Activated CD4-positive, alpha-beta T cell treated with anti-CD3 and anti-CD28 coated beads, Interleukin-2, amount 50 U/mL, for 24 hours (primary cell): ENCODE measurements at places on chromosomes 1 and 21.
A peak's percentile ranks its signal among the peaks of the same experiment; 100 is the strongest.

GRCh38 chr1:61182049-61182448 is 99.7 kb downstream of the NFIA start:
- DNase-seq, result no peak

GRCh38 chr1:41789661-41790330 is 128.9 kb downstream of the HIVEP3 start:
- no peak for DNase-seq

DNA sequence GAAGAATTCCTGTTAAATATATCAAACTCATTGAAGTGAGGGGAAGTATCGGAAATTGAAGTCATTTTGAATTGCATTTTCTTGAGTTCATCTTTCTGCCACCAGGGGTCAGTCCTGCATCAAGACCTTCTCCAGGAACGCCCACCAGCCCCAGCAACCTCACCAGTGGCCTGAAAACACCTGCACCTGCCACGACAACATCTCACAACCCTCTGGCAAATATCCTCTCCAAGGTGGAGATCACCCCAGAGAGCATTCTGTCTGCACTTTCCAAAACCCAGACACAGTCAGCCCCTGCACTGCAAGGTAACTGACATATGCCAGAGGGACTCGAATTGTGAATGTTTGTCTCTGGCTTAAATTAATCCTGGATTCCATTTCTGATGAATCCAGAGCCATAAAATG is 22.8 kb upstream of the TARS2 start:
- DNase-seq, result peak; percentile 73

DNA sequence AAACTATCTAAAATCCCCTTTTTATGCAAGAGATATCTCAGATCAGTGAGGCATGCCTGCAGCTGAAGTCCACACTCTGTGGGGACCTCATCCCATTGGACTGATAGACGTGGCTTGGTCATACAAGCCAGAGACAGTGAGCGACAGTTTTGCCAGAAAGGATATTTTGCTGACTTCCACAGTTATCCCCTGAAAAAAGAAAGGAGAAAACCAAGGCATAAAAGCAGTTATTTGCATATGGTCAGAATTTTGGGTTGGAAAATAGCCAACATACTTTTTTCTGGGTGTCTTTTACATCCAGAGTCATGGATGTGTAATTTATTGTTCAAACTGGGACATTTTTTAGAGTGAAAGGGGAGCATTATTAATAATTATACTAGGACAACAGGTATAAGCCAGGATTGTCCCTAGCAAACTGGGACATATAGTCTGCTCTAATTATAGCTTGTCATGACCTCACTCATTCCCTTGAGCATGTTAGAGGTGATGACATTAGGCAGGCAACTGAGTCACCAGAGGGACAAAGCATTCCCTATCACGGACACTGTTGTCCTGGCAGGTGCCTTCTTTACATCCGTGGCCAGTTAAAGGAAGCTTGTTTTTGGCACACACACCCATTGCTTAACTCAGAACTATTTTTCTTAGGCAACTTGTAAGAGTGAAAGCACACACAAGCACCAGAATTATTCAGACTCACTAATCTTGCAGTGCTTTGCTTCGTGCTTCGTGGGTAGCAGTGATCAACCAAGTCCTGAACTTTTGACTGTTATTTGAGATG is 65.5 kb downstream of the PRRX1 start:
- no peak for DNase-seq

GRCh38 chr1:30473922-30474817 is 249.2 kb downstream of the MATN1 start:
- no peak for DNase-seq

DNA sequence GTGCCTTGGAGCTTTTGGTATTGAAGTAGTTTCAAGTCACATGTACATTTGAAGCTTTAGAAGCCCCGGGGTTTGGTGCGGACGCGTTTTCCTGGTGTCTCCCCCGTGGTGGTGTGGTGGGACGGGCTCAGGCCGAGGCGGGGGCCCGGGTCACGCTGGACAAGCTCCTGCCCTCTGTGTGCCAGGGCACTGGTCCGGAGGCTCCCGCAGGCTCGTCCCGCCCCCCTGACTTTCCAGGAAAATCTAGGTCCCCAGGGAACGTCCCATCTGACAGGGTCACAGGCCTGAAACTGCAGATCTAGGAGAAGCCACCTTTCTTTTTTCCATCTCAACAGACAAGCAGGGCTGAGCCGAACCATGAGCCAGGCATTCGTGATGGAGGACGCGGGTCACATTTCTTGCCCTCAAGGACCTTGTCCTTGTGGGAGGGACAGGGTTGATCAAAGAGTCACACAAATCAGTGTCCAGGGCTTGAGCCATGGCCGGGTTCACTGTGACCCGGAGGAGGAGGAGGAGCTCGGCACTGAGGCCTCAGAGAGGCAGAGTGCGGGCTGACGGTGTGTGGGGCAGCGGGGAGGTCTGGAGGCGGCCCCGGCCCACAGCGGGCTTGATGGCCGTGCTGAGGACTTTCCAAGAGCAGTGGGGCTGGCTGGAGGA is 1.6 kb downstream of the DMRTB1 start:
- DNase-seq, result no peak

DNA sequence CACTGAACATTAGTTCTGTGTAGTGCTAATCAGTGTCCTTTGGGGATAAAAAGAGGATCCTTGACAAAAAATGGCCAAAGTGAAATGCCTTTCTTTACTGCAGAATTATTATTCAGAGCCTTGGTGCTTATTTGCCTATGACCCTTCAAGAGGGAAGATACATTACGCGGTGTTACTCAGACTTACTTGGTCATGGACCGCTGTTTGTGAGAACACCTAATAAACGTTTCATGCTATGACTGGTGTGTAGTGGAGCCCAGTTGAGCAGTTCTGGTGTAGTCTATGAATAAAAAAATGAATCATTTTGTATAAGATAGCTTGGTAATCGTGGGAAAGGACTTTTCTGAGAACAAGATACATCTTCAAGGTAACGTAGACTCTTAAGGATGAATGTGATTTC is 8.3 kb downstream of the NFYC start:
- no peak for DNase-seq

DNA sequence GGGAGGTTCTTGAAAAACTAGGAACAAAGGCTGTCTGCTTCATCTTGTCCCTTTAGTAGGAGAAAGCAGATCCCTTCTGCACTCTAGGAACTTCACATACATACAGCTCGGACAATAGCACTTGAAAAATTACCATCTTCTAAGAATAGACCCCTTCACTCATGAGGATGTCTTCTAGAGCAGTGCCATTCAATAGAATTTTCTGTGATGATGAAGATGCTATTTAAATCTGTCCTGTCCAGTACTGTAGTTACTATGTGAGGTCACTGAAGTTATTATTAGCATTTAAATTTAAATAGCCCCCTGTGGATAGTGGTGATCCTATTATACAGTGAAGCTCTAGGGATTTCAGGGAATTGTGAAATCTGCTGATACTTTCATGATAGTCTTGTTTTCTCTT is 46.4 kb upstream of the RAB3GAP2 start:
- DNase-seq, result no peak

DNA sequence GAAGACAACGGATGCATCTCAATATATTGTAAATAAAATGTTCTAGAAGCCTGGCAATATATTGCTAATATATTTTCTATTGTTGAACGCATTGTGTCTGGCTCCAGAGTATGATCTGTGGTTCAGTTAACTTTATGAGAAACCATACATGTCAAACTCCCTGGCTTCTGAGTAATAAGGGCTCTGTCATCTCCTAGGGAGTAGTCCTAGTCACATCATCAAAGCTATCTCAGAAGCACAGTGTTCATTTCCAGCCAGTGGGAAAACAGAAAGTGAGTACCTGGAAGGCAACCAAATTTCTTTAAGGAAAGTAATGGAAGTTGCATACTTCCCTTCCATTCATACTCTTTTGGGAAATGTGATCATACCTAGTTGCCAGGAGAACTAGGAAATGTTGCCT is 27.0 kb upstream of the ST6GALNAC5 start:
- no peak for DNase-seq

DNA sequence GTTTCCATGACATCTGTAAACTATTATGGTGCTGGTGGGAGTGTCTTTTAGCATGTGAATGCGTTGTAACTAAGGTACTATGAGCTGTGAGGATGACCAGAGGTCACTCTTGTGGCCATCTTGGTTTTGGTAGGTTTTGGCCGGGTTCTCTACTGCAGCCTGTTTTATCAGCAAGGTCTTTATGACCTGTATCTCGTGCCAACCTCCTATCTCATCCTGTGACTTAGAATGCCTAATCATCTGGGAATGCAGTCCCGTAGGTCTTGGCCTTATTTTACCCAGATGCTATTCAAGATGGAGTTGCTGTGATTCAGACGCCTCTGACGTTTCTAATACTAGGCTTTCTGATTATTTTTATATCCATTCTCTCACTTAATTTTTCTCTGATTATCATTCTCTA is 9.4 kb downstream of the NCAM2 start:
- no peak for DNase-seq

DNA sequence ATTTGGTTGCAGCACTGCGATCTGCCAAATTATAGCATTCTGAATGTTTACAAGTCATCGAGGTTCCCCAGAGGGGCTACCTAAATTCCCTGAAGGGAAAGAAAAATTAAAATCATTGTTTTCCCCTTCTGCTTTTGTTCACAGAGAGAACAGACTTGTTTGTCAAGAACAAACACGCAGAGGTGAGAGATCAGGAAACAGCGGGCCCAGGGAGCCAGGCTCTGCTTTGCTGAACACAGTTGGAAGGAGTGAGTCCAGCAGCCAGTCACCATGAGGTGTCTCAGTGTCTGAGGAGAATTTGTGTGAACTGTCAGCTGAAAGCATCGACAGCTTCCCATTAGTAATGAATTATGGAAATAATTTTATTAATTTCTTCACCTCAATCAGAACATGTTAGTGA is 52.5 kb downstream of the RWDD3 start:
- no peak for DNase-seq

GRCh38 chr21:25456672-25457071 is 150.6 kb downstream of the MRPL39 start:
- peak; percentile 57 for DNase-seq

GRCh38 chr1:15835205-15835740 is 12.2 kb upstream of the SPEN start:
- DNase-seq, result no peak

- DNase-seq, result no peak
Observed at GRCh38 chr1:225428881-225429455, 1.1 kb upstream of the LBR start.

DNA sequence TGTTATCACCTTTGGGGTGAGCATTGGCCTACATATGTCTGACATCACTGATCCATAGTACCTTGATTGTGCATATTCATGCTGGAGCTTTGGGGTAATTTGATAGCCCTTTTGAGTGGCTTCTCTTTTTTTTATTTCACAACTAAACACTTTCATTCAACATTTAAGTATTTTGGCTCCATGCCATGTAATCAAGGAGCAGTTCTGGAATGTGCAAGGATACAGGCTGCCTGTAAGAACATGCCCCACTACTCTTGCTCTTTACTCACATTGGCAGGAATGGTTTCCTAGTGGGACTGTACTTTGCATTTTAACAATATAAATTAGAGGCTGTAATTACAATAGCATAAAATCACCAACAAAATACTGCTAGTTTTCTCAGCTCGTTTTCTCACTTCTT is 300.7 kb upstream of the SPAG17 start:
- no peak for DNase-seq

DNA sequence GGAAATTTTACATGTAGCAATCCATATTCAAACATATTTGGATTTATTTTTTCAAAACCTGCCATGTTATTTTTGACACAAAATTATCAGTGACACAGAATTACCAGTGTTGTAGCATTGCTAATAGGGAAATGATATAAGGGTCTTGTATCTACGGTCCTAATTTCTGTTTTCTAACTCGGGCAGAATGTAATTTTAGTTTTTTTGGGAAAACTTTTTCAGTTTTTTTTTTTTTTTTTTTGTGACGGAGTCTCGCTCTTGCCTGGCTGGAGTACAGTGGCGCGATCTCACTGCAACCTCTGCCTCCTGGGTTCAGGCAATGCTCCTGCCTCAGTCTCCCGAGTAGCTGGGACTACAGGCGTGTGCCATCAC is 2.6 kb downstream of the UQCRH start:
- no peak for DNase-seq

- no peak for DNase-seq
Observed at GRCh38 chr1:228341814-228342626, 64.6 kb downstream of the TRIM11 start.

DNA sequence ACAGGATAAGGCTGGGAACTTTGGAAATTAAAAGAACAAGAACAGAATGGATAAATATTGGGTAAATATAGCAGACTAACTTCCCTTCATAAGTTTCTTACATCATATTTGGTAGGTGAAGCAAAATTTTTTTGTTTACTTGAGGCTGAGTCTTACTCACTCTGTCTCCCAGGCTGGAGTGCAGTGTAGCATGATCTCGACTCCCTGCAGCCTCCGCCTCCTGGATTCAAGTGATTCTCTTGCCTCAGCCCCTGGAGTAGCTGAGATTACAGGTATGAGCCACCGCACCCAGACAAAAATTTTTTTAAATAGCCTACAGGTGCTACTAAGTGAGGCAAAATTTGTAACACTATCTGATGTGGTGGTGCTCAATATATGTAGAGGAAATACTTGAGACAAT is 50.7 kb downstream of the TM2D1 start:
- DNase-seq, result no peak

GRCh38 chr21:45877821-45878469 is 103.6 kb upstream of the COL6A1 start:
- DNase-seq, result no peak

- DNase-seq, result no peak
Observed at GRCh38 chr1:84110629-84111028, 33.4 kb upstream of the PRKACB start.

DNA sequence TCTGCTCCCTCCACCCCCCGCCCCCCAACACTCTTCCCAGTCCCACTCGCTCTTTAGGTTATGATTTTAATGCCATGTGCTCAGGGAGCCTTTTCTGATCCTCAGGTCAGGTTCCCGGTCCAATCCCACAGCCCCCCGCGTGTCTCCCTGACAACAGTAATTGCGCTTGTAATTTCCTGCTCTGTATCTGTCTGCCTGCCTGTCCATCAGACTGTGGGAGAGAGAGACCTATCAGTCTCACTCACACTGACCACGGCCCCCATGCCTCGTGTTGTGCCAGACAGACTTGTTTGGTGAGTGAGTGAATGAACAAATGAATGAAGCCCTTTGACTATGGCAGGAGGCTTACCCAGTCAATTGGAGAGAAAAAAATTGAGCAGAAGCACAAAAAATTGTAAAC is 50.8 kb upstream of the ECE1 start:
- no peak for DNase-seq

GRCh38 chr1:229272164-229273158 is 1.6 kb downstream of the RAB4A start:
- no peak for DNase-seq

DNA sequence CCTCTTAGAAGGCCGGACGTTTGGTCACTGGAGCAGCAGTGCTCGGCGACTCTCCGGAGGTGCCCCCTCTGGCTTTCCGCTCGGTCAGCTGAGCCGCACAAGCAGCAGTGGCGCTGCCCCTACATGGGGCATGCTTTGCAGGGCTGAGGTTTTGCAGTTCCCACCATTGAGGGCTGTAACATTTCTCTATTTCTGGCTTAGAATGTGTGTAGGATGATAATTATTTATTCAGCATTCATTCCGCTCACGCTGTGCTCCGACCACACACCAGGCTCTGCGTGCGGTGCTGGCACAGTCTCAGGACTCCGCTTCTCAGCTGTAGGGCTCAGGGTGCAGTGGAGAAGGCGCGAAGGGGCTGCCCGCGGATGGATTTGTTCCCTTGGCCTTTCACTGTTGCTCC is 119.5 kb downstream of the PCBP3 start:
- no peak for DNase-seq
